ENCODE measurements at places on chromosomes 16 and 17.
A peak's percentile ranks its signal among the peaks of the same experiment; 100 is the strongest.

- DNase-seq, result peak; percentile 97
These were observed at the start of gene NRN1L for GRCh38 chr16:67884684-67885083. Gene NRN1L, plus strand, starts transcription at chr16:67884885. Its CDS starts 19 bp downstream, at chr16:67884904.

GRCh38 chr17:36153895-36154610 lies 22.4 kb downstream of the TBC1D3B start:
- DNase-seq, result no peak

DNA sequence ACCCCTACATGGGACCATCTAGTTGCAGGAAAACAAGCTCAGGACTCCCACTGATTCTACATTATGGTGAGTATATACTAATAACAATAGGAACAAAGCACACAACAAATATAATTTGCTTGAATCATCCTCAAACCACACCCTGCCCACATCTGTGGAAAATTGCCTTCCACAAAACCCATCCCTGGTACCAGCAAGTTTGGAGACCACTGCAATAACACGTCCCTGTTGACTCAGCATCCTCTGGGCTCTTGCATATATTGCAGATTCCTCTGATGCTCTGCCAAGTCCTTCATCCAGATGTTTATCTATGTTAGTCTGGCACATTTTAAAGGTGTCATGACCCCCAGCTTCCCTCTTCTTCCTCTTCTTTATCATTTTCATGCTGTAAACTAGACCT lies 138.4 kb downstream of the PCTP start:
- DNase-seq, result no peak

GRCh38 chr17:3026856-3027751 lies 36.3 kb downstream of the OR1D5 start:
- no peak for DNase-seq

DNA sequence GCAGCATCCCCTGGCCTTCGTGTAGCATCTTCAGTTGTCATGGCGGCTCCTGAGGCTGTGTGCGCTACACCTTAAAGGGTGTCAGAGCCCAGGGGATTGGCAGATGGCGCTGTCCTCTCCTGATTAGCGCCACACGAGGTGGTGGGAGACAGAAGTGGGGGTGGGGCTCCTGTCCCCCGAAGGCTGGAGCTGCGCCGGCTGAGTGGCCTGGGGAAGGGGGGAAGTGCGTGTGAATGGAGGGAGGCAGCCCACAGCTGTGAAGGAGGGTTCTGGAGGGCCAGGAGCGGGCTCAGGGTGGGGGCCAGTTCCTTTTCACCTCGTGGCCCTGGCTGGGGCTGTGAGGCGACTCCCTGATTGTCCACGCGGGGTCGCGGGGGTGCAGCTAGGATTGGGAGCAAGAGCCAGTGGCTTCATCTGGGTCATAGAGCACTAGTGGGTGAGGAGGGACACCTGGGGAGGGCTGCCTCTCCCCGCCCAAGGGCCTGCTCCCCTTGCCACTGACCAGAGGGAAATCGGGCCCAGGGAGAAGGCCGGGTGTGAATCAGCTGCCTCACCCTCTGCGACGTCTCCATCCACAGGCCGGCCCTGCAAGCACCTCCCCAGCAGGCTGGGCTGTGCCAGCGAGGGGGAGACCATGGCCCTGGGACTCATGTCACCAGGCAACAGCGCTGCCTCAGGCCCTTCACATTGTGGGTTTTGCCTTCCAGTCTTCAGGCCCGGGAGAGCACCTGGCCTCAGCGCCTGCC lies 14.1 kb downstream of the BAHCC1 start:
- DNase-seq, result peak; percentile 58
